ENCODE measurements at places on chromosomes 3 and 15.

DNA sequence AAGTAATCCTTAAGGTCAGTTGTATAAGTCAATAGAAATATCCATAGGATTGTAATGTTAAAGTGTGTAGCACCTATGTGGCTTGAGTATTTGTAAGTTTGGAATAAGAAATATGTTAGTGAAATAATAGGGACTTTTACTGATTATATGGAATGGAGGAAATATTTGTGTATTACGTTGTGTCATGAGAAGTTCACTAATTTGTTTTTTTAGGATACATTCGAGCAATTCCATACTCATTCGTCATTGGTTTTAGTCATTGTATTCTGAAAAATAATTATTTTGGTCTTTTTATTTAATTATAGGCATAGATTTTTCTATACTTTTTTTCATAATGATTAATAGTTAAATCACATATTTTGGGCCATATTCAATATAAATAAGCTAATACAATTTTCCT lies 21.0 kb downstream of the MBNL1 start:
- DNase-seq: no peak

GRCh38 chr15:24857763-24858162 lies 97.0 kb upstream of the SNRPN start:
- no peak for DNase-seq

DNA sequence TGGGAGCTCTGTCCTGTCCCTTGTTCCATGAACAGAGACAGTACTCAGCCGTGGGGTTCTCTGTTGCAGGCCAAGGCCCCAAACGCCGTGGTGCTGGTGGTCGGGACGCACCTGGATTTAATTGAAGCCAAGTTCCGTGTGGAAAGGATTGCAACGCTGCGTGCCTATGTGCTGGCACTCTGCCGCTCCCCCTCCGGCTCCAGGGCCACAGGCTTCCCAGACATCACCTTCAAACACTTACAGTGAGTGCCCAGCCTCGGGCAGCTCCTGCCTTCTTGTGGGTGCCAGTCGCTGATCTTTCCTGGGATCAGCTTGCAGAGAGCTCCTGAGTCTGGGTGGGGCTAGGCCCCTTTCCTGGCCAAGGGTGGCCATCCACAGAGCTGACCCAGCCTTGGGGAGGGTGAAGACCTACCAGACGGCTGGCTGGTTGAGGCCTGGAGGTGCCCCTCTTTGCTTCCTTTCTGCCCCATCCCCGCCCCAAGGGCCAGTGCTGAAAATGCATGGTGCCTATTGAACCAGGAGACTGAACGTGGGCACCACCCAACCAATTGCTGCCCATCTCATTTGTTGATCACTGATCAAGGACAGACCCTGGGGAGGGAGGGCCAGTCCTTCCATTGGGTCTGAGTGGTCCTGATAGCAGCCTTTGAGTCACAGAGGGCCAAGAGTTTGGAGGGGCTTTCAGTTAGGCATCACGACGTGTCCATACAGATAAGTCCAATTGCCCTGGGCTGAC lies 106.9 kb downstream of the LRRK1 start:
- DNase-seq: no peak

DNA sequence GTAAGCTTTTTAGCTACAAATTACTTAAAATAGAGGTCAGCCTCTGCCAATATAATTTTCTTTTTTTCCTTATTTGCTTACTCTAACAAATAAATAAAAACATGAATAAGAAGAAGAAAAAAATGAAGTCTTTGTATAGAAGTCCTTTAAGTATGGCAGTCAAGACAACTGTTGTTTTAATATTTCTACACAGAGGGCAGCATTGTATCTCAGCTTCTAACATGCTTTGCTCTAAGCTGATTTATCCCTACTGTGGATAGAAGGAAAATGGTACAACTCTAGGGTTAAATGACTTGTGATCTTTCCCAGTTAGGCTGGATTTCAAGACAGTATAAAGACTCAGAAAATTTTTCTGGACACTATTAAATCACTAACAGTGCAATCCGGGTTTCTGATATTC lies 104.3 kb upstream of the MEIS2 start:
- DNase-seq: no peak

- DNase-seq: no peak
These were observed 333.5 kb upstream of the RGMA start for GRCh38 chr15:93422476-93422875.

GRCh38 chr3:192091831-192092230 lies 630.9 kb downstream of the PYDC2 start:
- no peak for DNase-seq

- DNase-seq: no peak
These were observed 13.4 kb downstream of the UBP1 start for GRCh38 chr3:33426630-33427317.

DNA sequence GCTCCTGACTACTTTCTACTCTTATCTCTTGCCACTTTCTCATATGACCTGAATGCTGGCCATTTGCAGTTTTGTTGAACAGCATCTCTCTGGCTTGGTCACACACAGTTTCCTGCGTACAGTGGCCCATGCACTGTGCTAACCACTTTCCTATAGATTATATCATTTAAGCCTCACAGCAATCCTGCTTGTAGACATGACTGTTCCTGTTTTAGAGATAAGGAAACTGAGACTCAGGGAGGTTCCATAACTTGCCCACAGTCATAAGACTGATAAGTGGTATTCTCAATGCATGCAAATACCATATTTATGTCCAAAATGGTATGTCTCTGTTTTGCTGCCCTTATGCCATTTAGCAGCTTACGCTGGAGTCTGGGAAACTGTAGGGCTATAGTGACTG lies 229.5 kb downstream of the NR1D2 start:
- no peak for DNase-seq

DNA sequence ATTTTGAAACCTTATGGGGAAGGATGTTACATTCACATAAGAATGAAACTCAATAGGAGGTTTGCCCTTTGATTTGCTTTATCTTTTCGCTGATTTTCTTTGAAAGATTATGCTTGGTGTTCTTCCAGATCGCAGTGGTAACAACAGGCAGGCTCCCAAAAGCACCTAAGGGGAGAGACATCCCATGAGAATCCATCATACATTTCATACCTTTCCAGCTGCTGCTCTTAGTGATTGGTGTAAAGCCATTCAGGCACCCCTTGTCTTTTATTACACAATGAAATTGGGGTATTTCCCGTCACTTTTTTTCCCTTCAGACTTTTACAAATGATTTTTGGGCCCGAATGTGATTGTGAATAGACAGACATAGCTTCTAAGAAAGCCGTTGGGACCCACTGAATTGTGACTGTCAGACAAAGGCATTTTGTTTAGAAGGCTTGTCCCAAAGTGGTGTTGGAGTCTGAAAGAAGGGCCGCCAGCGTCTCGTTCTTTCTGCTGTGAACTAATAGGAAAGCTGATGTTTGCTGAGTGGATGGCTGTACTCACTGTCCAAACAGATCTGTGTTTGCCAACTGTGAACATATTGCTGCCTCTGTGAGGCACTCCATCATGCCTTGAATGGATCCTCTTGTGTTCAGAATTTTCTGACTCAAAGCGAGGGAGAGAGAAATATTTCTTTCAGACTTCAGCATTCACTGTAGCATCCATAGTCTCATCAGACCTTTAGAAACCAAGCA lies 164.3 kb downstream of the FNDC3B start:
- DNase-seq: no peak

GRCh38 chr3:166809520-166809919 lies 570.6 kb downstream of the ZBBX start:
- DNase-seq: no peak

DNA sequence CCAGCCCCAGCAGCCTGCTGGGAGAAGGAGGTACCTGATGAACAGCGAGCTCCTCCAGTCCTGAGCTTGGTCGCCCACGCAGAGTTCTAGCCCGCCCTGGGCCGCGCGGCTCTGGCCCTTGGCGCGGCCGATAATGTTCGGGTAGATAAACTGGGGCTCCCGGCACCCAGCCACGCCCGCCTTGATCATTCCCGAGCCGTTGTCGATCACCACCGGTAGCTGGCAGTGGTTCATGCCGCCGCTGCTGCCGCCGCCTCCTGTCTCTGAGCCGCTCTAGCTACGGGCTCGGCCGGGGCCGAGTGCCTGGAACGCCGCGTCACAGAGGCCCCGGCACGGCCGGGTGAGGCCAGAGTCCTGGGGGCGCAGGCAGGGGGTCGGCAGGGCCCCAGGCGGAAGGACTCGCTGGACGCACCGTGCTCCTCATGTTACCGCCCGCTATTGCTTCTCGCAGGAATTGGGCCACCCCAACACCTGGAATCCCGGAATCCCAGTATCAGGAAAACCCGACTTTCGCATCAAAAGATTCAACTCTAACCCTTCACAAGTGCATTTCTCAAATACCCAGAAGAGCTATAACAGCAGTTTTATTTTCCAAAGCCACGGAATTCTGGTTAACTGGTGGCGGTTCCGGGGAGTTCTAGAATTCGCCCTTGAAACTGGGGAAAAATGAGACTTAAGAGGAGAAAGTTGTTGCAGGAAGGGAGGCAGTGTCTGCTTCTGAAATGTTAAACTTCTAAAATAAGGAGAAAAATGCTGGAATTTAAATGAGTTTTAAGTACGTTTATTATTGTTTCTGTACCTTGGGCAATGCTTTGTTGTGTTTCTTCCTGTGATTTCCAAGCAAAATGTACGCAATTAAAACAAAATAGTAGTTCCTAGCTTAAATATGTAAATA lies at the start of gene ACTRT3:
Gene ACTRT3 (minus strand): TSS at position 275 of the 895 bp plus-strand sequence. CDS start 41 bp downstream, at position 234.
- DNase-seq: peak; percentile 74

GRCh38 chr15:59438625-59439290 lies 772 bp downstream of the FAM81A start:
- DNase-seq: no peak

DNA sequence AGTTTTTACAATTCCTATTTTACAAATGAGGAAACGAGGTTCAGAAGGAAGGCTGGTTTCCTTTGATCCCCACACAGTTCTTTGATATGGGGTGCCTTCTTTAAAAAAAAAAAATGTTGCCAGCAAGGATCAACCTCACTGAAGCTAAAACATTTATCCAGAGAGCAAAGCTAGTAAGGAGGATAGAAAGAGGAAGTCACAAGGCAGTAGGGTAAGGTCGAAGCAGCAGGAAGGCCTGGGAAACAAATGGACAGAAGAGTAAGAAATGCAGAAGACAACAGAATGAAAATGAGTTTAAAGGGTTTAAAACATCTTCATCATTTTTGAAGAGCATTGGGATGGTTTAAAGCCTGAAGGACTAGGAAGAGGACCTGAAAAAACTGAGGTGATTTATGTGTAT lies 30.6 kb upstream of the CP start:
- no peak for DNase-seq

GRCh38 chr3:149122721-149123578 lies 6.5 kb upstream of the HPS3 start:
- no peak for DNase-seq

GRCh38 chr15:67142092-67142766 lies 76.8 kb downstream of the SMAD3 start:
- DNase-seq: no peak

GRCh38 chr3:121649645-121650044 lies 11.1 kb downstream of the HCLS1 start:
- DNase-seq: no peak

GRCh38 chr3:73228437-73228836 lies 167.0 kb downstream of the EBLN2 start:
- DNase-seq: no peak

GRCh38 chr15:92625251-92625980 lies 30.2 kb downstream of the FAM174B start:
- DNase-seq: peak; percentile 32

DNA sequence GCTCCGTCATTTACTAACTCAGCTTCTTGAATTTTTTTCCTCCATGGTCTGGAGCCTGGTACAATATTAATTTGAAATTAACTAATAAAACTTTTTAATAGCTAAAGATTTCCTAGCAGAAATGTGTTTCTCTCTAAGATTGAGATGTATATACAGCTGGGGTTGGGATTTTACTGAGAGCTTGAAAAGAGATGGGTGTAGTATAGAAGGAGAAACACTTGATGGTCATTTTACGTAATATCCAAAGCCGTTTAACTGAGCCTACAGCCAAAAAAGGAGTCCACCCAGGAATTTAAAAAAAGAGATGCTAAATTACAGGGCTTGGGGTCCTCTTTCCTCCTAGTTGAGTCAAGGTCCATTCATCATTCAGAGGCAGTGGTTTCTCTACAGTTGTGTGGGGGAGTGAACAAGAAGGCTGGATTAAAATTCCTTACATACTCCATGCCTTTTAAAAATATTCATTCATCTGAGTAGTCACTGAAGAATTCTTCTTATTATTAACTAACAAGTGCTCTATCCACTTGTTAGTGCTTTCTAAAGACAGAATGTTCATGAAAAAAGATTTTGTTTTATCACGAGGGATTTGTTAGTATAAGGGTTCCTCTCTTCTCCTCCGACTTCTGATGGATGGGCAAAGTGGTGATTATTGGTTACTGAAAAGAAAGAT lies 255.3 kb upstream of the IL12A start:
- DNase-seq: no peak

DNA sequence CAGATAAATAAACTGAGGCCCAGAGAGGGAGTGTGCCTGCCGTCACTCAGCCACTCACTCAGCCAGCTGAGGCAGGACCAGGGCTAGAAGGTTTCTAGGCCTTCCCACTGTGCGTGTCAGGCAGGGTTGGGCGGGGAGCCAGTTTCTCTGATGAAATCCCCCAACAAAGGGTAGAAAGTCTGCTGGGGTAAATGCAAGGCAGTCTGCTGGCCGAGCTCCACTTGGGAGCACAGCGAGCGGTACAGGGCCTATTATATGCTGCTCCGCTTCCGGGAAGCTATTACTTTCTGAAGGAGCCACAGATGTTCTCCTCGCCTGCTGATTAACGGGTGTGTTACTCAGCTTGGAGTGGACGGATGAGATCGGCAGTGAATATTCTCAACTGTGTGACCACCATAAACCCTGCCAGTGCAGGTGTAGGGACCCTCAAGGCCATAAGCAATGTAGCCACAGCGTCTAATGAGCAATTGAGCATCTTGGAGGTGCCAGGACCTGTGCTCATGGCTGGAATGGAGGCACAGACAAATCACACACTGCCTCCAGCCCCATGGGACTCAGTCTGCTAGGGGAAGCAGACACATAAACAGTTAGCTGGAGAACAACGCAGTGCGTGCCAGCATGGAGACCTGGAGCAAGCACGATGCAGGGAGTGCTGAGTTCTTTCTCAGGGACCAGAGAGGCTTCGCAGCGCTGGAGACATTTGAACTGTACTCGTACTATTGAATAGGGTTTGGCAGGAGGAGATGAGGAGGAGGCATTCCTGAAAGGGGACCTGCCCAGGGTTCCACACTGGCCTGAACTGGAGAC lies 42.1 kb downstream of the CORO2B start:
- no peak for DNase-seq

GRCh38 chr15:95629503-95630168 lies 700.9 kb upstream of the NR2F2 start:
- no peak for DNase-seq

GRCh38 chr3:139715743-139716360 lies 38.1 kb upstream of the NMNAT3 start:
- no peak for DNase-seq

GRCh38 chr15:86664581-86664980 lies 584.9 kb downstream of the AGBL1 start:
- no peak for DNase-seq
